B cell (primary cell): ENCODE measurements at places on chromosomes 3 and 15.

DNA sequence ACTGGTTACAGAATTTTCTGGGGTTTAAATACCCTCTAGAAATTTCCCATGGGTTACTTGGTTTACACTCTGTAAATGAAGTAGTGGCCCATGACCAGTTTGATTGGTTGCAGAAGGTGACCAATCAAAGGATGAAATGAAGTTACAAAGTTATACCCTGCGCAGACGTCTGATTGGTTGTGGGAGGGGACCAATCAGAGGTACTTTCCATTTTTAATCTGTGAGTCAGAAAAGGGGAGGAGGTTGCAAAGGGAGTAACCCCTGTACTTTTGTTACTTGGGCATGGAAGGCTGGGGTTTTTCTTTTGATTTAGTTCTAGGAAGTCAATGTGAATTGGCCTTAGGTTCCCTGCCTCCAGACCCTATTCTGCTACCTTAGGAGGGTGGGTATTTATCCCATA lies 18.7 kb upstream of the APH1B start:
- no peaks in the 10 kb centered on the region for H3K4me1 ChIP-seq
- no peak overlapping the region for H3K27ac ChIP-seq
- no peak for DNase-seq
- H3K4me3 ChIP-seq: no peak overlapping the region

GRCh38 chr3:109852283-109852682 lies 514.9 kb upstream of the DPPA4 start:
- no peaks in the 10 kb centered on the region for H3K4me1 ChIP-seq
- no peak overlapping the region for H3K4me3 ChIP-seq
- H3K27ac ChIP-seq: no peak overlapping the region
- DNase-seq: no peak
- no peaks in the 10 kb centered on the region for H3K27me3 ChIP-seq

GRCh38 chr3:143441516-143442171 lies 322.1 kb downstream of the CHST2 start:
- no peaks in the 10 kb centered on the region for H3K27me3 ChIP-seq
- no peak overlapping the region for H3K4me3 ChIP-seq
- no peak for DNase-seq
- peaks cover 6% of the 10 kb centered on the region for H3K4me1 ChIP-seq

GRCh38 chr3:126515066-126515706 lies 2.4 kb downstream of the UROC1 start:
- no peaks in the 10 kb centered on the region for H3K36me3 ChIP-seq
- no peak overlapping the region for H3K4me3 ChIP-seq
- no peaks in the 10 kb centered on the region for H3K27me3 ChIP-seq
- no peaks in the 10 kb centered on the region for H3K4me1 ChIP-seq
- no peak overlapping the region for H3K27ac ChIP-seq

- H3K4me3 ChIP-seq: no peak overlapping the region
- no peak for DNase-seq
- no peaks in the 10 kb centered on the region for H3K36me3 ChIP-seq
- H3K27me3 ChIP-seq: no peaks in the 10 kb centered on the region
These were observed 7.8 kb upstream of the RAB8B start for GRCh38 chr15:63181648-63182047.

- H3K27me3 ChIP-seq: peaks cover 8% of the 10 kb centered on the region
- no peaks in the 10 kb centered on the region for H3K36me3 ChIP-seq
- H3K4me1 ChIP-seq: peaks cover 15% of the 10 kb centered on the region
- no peak overlapping the region for H3K4me3 ChIP-seq
- H3K27ac ChIP-seq: no peak overlapping the region
These were observed 633 bp downstream of the THPO start for GRCh38 chr3:184377374-184377773.

DNA sequence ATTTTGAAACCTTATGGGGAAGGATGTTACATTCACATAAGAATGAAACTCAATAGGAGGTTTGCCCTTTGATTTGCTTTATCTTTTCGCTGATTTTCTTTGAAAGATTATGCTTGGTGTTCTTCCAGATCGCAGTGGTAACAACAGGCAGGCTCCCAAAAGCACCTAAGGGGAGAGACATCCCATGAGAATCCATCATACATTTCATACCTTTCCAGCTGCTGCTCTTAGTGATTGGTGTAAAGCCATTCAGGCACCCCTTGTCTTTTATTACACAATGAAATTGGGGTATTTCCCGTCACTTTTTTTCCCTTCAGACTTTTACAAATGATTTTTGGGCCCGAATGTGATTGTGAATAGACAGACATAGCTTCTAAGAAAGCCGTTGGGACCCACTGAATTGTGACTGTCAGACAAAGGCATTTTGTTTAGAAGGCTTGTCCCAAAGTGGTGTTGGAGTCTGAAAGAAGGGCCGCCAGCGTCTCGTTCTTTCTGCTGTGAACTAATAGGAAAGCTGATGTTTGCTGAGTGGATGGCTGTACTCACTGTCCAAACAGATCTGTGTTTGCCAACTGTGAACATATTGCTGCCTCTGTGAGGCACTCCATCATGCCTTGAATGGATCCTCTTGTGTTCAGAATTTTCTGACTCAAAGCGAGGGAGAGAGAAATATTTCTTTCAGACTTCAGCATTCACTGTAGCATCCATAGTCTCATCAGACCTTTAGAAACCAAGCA lies 164.3 kb downstream of the FNDC3B start:
- H3K4me1 ChIP-seq: no peaks in the 10 kb centered on the region
- no peak overlapping the region for H3K27ac ChIP-seq
- H3K4me3 ChIP-seq: no peak overlapping the region
- no peak for DNase-seq

DNA sequence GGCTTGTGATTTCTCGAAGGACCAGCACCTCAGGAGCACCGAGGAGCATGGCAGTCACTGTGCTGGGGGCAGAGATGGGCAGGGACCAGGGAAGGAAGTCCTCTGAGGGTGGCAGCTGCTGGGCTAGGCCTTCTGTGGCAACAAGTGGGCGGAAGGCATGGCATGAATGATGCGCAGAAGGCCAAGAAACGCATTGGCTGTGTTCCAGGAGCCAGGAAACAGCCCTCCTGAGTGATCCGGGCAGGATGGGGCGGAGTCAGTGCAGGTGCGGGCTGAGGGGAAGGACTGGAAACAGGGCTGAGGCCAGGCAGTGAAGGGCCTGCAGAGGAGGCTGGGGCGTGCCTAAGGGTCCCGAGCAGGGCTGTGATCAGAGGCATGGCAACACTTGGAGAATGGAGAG lies 23.6 kb downstream of the MRPS11 start:
- H3K4me3 ChIP-seq: no peak overlapping the region
- no peak for DNase-seq
- H3K4me1 ChIP-seq: no peaks in the 10 kb centered on the region
- H3K27ac ChIP-seq: no peak overlapping the region
- no peaks in the 10 kb centered on the region for H3K27me3 ChIP-seq
- no peaks in the 10 kb centered on the region for H3K36me3 ChIP-seq

DNA sequence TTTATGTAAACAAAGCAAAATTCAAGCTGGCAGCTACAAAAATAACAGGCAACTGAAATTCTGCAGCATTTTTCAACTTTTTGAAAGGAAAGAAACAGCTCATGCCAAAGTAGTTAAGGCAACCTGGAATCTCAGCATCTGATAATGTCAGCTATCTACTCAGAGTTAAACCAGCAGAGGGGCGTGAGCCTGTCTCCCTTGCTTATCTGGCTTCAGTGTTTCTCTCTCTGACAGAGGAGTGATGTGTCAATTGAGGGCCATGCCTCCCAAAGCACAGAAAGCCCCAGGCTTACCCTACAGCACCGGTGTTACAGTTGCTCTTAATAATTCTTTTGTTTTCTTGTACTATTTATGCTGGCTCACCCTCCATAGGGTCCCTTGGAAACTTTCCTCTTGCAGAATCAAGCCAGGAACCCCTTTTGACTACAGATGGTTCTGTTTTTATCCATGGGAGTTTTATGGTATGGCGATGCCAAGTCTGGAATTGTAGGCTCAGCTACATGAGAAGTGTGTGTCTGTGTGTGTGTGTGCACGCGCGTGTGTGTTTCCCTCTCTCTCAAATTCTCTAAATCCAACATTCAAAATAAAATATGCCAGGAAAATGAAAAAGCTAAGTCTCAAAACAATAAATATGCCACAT lies 7.3 kb downstream of the TMEM212 start:
- no peak overlapping the region for H3K27ac ChIP-seq
- no peak for DNase-seq
- H3K4me3 ChIP-seq: no peak overlapping the region
- H3K4me1 ChIP-seq: no peaks in the 10 kb centered on the region
- H3K27me3 ChIP-seq: no peaks in the 10 kb centered on the region

DNA sequence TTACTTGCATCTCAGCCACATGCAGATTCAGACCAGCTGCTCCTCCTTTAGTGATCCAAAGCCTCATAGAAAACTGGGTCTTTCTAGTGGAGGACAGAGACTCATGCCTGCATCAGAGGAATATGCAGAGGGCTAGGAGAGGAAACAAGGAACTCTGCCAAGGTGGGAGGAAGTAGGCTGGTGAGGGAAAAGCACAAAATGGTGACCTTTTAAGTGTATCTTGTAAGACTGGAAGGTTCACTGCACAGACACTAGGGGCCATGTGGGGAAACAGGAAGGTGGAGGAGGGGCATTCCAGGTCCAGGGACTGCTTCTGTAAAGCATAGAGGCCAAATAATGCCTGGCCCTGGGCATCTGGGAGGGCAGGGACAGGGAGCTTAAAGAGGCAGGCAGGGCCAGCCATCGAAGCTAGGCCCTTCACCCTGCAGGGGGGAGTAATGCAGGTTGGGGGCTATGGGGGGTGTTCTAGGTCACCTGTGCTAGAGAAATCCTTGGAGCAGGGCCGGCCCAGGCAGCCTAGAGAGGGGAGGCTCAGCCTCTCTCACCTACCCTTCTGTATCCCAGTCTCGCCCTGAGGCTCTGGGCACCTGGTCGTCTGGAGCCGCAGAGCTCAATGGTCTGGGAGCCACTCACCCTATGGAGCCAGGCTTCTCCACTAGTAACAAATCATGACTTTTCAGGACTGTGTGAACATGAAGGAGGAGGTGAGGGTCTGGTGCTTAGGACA lies 117.7 kb downstream of the DNAJB8 start:
- H3K4me3 ChIP-seq: no peak overlapping the region
- H3K4me1 ChIP-seq: peaks cover 7% of the 10 kb centered on the region

DNA sequence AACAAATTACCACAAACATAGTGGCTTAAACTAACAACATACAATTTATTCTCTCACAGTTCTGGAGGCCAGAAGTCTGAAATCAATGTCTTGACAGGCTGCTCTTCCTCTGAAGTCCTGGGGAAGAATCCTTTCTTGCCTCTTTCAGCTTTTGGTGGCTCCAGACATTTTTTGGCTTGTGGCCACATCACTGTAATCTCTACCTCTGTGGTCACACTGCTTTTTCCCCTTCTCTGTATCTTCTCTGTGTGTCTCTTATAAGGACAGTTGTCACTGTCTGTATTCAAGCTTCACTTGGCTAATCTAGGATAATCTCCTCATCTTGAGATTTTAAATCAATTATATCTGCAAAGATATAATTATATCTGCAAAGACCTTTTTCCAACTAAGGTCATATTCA lies 80.3 kb upstream of the ABHD2 start:
- no peaks in the 10 kb centered on the region for H3K4me1 ChIP-seq
- peaks cover 3% of the 10 kb centered on the region for H3K27me3 ChIP-seq
- no peak overlapping the region for H3K27ac ChIP-seq
- H3K36me3 ChIP-seq: no peaks in the 10 kb centered on the region
- no peak overlapping the region for H3K4me3 ChIP-seq
- DNase-seq: no peak

DNA sequence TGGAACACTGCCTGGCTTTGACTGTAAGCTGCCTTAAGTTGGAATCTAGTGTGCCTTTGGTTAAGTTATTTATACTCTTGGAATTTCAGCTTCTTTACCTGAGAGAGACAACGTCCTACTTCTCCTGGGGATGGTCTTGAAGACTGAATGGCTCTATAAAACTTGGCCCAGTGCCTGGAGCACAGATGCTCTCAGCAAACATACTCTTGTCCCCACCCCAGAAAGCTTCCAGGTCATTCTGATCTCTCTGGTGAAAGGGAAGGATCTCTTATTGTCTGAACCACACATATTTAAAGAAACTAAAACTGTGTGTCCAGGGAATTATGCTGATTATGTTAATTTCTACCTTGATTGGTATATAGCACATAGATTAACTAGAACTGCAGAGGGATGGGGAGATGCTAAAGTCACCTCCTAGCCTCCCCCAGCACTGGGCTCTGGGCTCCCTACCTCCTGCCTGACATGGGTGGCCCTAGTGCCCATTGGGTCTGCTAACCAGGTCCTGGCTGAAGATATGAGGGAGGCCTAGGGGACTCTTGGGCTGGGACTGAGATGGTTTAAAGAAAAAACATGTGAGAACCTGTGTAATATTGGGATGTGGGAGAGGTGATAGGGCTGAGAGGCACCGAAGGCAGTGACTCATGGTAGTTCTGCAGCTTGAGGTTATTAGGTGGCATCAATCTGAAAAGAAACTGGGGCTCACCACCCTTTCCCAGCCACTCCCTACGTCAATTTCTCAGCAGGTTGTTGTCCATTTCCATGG lies 171.0 kb downstream of the RPLP1 start:
- no peak overlapping the region for H3K4me3 ChIP-seq
- no peak overlapping the region for H3K27ac ChIP-seq
- H3K4me1 ChIP-seq: no peaks in the 10 kb centered on the region
- no peaks in the 10 kb centered on the region for H3K36me3 ChIP-seq

DNA sequence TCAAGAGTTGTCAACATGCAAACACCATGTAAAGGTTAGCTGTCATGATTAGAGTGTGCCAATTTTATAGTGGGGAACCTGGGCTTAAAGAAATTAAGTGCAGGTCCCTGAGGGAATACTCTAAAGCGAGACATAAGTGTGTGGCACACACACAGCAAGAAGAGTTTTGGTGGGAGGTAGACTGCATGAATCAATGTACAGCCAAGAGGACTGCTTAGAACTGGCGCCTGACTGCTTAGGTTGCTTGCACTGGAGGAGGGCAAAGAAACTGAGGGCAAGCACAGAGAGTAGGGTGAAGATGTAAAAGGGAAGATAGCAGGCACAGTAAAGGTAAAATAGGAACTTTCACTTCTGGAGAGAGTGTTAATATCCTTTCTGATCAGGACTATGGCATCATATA lies 184.9 kb downstream of the SOX2 start:
- H3K36me3 ChIP-seq: no peaks in the 10 kb centered on the region
- no peaks in the 10 kb centered on the region for H3K4me1 ChIP-seq
- H3K27ac ChIP-seq: no peak overlapping the region
- no peak overlapping the region for H3K4me3 ChIP-seq

DNA sequence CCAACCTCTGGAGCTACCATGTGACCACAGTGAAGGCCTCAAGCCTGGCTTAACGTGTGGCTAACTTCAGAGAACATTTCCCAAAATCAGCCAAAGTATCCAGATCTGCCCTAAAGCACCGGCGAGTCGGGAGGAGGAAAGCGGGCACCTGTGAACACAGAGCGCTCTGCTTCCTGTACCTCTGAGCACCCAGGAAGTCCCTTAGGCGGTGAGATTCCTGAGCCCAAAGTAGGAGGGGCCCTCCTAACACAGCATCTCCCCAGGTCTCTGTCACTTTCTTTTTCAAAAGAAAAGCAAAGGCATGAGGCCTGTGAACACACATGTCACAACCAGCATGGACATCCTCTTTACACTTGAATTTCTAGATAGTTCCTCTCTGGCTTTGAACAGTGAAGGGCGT lies 944 bp upstream of the EIF4E3 start:
- DNase-seq: peak; percentile 22
- peak overlapping the region; percentile 59 for H3K4me3 ChIP-seq
- H3K27me3 ChIP-seq: no peaks in the 10 kb centered on the region
- H3K27ac ChIP-seq: no peak overlapping the region

- no peak overlapping the region for H3K27ac ChIP-seq
- peaks cover 3% of the 10 kb centered on the region for H3K27me3 ChIP-seq
- no peak for DNase-seq
- H3K4me1 ChIP-seq: no peaks in the 10 kb centered on the region
These were observed 200.6 kb downstream of the MYRIP start for GRCh38 chr3:40009991-40010390.
